ENCODE measurements at places on chromosomes 1 and 21. TPM values are rescaled to one million over a fixed set of nuclear protein-coding genes. Genes with fewer than 3 reads are reported as not detected.

DNA sequence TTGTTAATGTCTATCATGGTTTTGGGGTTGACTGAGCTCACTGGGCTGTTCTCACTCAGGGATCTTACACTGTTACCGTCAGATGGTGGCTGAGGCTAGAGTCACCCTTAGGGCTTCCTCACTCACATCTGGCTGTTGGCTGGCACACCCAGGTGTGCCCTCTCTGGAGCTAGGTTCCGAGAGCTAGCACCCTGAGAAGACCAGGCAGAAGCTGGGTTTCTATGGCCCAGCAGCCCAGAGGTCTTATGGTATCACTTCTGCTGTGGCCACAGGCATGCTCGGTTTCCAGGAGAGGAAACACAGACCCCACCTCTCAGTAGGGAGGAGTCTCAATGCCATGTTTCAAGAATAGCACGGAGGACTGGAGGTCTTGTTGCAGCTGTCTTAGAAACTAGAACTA, 20.7 kb upstream of the KIF1B start:
- no peak for DNase-seq

TNFRSF18 gene
- total RNA-seq: 0.69 TPM

DNA sequence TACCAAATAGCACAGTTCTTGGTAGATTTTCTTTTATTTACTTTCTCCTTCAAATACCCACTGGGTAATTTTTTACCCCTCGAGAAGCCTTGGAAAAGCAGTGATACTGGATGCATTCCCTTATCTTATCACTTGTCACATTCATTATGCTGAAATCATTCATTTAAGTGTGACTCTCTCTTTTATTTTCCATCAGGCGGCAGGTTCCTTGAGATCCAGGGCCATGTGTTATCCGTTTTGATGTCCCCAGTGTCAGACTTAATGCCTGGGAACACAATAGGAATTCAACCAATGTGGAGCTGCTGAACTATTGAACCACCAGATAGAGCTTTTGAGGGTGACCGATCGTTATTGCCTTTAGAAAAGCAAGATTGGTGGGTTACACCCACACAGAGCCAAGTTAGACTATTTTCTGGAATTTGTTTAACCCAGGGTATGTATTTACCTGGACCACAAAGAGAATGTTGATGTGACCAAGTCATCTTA, 51.5 kb upstream of the ATP5PO start:
- no peak for DNase-seq

DNA sequence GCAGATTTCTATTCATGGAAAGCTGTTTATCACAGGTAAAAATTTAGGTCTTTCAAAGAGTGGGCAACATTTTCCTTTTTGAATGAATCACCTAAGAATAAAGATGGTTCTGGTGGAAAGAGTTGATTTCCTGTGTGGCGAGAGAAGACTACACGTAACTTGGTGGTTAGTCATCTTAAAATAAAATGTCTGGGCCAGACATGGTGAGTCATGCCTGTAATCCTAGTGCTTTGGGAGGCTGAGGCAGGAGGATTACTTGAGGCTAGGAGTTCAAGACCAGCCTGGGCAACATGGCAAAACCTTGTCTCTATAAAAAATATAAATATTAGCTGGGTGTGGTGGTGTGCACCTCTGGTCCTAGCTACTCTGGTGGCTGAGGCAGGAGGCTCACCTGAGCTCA, 65.7 kb downstream of the DISP1 start:
- no peak for DNase-seq

DNA sequence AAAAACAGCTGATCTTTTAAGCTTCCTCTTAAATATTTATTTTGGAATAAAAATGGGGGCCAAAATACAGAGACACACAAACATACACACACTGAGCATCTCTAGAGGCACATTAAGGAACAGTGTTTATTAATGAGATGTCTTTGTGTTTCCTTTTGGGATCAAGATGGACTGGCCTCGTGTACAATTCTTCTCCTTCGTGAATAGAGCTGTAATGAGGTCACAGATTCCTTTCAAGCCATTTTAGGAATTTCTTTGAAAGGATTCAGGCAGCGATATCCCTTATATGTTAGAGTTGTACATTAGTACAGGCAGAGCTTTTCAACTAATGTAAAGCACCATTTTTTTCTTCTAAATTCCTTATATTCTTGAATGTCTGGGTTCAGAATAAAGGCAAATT, 295.7 kb downstream of the CHRM3 start:
- DNase-seq: no peak

C4BPA gene
- not detected for total RNA-seq

DNA sequence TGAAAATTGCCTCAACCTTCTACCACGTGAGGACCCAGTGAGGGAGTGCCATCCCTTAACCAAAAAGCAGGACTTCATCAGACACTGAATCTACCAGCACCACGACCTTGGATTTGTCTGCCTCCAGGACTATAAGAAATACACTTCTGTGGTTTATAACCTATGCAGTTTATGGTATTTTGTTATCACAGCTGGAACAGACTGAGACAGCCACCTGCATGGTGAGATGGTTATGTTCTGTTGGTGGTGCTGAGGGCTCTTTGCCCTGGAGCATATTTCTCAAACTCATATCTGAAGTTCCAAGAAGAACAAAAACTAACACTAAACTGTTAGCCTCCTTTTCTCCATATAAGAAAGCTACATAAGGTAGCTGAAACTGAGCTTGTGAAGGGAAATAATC, 69.8 kb upstream of the RGS18 start:
- no peak for DNase-seq

DNA sequence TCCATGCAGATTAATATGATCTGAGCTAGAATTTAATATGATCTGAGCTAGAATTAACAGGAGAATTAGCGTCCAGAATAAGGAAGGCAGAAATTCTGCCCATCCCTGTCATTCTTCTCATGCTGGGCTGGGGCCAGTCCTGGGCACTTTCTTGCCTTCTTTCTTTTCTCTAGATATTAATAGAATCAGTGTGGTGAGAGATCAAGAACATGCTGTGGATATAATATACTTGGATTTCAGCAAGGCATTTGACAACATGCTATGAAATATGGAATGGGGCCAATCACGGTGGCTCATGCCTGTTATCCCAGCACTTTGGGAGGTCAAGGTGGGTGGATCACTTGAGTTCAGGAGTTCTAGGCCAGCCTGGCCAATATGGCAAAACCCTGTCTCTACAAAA, 18.1 kb downstream of the UBIAD1 start:
- DNase-seq: no peak

- no peak for DNase-seq
Observed at GRCh38 chr1:154468535-154469250, 33.3 kb upstream of the TDRD10 start.

OR2G6 gene
- not detected for total RNA-seq

- DNase-seq: no peak
Observed at GRCh38 chr1:4797429-4797828, 143.0 kb downstream of the AJAP1 start.

DNA sequence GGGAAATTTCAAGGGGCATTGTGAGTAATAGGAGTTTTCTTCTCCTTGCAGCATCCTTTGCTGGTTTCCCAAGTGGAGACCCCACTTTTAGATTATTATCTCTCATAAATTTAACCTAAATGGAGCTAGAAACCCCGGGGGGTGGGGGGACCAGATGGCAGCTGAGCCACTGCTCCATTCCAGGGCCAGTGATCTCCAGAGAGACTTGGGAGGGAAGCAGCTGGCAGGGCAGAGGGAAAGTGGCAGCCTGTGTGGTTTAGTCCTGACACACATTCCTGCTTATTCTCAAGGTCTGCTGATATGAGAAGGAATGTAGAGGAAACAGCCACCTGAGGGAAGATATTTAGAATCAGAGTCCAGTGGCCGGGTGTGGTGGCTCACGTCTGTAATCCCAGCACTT, 16.3 kb downstream of the PCP4L1 start:
- no peak for DNase-seq

GRCh38 chr1:225973158-225973557, 26.0 kb downstream of the SDE2 start:
- no peak for DNase-seq

GRCh38 chr1:10737651-10738050, 58.8 kb downstream of the CASZ1 start:
- no peak for DNase-seq

DNA sequence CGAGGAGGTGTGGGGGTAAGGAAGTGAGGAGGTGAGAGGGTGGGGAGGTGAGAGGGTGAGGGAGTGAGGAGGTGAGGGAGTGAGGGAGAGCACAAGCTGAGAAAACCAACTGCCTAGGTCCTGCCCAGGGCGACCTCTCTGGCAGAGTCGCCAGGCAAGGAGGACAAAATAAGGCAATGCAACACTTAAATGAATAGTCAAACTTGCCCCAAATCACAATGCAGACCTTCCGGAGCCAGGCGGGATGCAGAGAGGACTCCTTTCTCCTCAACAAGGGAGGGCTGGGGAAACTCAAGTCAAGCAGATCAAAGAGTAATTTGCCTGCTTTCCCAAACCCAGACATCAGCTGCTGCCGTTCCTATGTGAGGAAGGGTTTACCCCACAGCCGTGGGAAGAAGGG, 86.0 kb downstream of the CCDC185 start:
- peak; percentile 61 for DNase-seq

DNA sequence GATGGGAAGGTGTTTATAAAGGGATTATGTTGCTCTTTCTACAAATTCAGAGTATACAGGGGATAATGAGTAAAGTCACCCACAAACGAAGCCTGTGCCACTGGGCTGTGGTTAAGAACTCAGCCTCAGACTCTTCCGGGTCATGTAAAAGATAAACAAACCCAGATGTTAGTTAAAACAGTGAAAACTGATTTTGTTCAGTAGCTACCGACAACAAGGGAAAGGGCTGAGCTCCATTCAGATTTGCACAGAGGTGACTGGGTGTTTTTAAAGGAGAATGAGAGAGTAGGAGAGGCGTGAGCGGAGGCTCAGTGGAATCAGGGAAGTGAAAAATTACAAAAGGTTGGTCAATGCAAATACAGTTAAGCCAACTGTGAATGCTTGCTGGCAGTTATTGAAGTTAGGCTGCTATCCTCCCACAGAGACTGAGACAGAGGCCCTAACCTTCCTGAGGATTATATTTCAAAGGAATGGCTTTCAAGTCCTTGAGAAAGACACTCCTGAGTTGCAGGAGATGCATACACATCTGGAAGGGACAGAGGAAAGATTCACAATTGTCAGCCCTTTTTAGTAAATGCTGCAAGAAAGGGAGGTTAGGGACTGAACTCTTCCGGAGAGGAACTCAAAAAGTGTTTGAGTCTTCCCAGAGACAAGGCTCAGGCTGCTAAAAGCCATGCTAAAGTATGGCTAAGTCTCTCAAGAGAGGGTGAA, 29.9 kb upstream of the SAMD13 start:
- DNase-seq: no peak

- DNase-seq: no peak
Observed at GRCh38 chr1:245126530-245126929, 28.3 kb upstream of the KIF26B start.

TMEM53 gene
- total RNA-seq: 9.4 TPM

GRCh38 chr1:206909161-206909882, 12.1 kb downstream of the IL24 start:
- peak; percentile 90 for DNase-seq

DNA sequence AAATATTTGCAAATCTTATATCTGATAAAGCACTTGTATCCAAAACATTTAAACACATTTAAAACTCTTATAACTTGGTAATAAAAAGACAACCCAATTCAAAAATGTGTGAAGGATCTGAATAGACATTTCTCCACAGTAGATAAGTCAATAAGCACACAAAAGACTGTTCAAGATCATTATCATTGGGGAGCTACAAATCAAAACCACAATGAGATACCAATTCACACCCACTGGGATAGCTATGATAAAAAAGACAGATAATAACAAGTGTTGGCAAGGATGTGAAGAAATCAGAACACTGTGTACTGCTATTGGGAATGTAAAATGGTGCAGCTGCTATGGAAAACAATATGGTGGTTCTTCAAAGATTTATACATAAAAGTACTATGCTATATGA, 5.1 kb upstream of the LIN9 start:
- DNase-seq: no peak

DNA sequence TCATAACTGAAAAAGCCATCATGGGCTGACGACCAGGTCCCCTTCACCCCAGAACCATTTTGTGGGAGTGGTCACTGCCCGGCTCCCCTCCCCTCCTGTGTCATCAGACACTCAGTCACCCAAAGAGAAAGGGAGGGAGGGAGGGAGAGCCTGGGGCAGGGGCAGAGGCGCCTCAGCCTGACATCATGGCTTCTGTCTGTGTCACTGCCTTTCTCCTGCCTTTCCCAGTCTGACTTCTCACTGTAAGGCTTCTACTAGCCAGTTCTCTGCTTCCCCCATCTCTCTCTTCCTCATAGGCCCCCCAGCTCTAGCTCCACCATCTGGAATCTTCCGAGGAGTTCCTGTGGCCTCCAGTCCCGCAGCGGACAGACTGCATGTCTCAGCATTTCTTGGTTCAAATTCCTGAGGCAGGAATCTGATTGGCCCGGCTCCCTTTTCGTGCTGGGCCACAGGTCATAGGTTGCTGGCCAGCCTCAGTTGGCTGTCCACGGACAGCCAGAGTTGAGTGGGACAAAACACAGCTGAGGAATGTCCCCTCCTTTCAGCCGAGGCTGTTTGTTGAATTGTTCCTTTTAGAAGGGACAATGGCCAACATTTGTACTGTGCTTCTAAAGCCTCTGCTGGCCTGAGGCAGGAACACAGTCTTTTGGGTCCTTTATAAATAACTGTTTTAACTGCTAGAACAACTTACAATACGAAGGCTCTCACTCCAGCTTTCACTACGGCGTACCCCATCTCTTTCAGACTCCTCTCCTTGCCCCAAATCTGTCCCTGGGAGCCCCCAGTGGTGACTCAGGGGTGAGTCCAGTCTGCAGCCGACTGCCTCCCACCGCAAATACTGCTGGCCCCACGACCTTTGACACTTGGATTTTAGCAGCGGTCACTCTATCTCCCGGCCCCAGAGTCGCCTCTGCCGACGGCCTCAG, 18.7 kb upstream of the KANK4 start:
- DNase-seq: peak; percentile 74

KPRP gene
- total RNA-seq: not detected

GRCh38 chr21:37582590-37582989, 216.0 kb downstream of the DYRK1A start:
- DNase-seq: peak; percentile 55

DNA sequence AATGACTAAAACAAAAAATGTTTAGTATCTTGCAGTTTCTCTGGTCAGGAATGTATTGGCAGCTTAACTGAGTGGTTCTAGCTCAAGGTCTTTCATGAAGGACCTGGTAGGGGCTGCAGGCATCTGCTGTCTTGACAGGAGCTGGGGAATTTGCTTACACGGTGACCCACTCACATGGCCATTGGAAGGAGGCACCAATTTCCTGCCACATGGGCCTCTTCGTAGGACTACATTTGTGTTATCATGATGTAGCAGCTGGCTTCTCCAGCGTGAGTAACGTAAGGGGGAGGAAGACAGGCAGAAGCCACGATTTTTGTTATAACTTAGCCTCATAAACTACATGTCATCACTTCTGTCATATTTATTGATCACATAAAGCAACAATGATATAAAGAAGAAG, 376.3 kb downstream of the AMY1C start:
- no peak for DNase-seq

CASQ2 gene
- total RNA-seq: not detected

GLMP gene
- 83.9 TPM for total RNA-seq

DNA sequence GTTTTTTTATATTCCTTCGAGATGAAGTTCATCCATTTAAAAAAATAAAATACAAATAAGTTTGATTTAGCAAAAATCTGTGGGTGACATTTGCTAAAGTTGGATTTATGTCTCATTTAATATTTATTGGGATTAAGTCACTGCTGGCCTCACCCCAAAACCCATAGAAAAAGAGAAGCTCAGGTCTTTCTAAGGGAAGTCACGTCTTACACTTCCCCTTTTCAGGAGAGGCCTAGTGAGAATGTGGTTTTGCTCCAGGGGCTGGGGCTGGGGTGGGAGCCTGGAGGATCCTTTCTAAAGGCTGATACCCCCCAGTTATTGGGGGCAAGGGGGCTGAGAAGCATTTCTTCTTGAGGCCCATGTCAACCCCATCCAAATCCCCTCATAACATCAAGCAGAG, 300.3 kb downstream of the DSCAM start:
- DNase-seq: no peak

Measured in endodermal cell (in vitro differentiated cells).